HEK293T (cell line): ENCODE measurements at places on chromosomes 2 and 18.

DNA sequence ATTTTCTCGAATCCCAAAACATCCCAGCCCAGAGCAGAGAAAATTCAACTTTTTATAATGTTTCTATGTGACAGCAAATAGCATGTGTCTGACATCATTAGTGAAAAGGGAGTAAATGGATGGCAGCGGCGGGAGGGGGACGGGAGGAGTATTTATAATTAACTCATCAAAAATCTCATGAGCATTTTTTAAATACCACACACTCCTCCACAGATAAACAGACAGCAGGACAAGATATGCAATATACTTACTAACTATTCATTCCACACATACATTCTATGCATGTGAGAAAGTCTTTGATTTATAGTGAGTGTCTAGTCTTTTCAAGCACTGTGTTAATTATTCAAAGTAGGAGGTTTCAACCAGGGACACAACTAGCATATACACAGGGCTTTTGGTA is 107.6 kb downstream of the LRP2 start:
- no peak for DNase-seq

DNA sequence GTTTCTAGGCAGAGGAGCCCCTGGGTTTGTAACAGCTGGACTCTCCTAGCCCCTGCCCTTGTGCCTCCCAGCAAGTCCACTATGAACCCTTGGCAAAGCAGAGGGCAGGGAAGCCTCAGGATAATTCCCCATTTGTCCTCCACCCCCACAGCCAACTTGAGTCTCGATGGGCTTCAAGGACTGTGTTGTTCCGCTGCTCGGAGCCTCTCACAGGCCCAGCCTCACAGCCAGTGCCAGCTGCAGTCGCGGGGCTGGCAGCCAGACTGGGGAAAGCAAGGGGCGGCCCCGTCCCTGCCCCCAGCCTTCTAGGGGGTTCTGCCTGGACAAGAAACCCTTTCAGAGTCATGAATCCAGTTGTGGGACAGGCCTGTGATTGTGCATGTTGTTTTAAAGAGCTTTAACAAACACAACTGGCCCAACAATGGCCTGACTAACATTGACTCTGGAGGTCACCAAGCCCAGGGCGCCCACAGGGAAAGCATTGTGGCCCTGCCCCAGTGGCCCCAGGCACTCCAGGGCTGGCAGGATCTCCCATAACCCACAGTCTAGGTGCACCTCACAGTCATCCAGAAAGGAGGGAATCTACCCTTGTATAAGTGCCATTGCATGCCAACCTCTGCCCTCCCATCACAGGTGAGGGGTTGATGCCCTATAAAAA is 71.8 kb upstream of the DAPL1 start:
- no peak for DNase-seq

DNA sequence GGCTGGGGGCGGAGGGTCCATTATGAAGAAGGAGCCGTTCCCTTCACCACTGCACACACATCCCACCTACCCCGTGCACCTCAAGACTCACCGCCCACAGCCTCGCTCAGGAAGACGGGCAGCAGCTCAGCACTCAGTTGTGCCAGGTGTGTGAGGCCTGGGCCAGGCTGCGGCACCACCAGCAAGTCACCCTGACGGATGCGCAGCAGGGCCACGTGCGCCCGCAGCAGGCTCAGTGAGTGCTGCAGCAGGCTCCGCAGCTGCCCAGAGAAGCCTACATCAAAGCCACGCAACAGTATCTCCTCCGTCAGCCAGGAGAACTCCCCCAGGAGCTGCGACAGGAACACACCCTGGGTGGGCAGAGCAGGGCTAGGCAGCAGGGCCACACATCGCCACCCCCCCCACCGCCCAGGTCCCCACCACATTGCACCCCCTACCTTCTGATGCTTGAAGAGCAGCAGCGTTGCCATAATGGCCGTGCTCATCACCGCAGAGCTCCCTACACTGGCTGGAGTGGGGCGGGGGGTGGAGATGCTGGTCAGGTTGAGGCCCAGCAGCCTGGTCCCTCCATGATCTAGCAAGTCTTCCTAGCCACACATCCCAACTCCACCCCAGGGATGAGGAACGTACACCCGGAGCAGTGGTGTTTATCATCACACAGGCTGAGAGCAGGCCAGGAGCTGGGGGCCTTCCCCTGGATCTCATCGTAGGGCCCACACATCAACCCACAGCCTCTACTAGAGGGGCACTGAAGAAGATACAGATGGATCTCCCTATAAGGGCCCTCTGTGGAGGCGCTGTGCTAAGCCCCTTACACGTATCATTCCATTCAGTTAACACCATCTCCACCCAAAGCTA is 10.2 kb downstream of the GPAT2 start:
- DNase-seq = no peak

DNA sequence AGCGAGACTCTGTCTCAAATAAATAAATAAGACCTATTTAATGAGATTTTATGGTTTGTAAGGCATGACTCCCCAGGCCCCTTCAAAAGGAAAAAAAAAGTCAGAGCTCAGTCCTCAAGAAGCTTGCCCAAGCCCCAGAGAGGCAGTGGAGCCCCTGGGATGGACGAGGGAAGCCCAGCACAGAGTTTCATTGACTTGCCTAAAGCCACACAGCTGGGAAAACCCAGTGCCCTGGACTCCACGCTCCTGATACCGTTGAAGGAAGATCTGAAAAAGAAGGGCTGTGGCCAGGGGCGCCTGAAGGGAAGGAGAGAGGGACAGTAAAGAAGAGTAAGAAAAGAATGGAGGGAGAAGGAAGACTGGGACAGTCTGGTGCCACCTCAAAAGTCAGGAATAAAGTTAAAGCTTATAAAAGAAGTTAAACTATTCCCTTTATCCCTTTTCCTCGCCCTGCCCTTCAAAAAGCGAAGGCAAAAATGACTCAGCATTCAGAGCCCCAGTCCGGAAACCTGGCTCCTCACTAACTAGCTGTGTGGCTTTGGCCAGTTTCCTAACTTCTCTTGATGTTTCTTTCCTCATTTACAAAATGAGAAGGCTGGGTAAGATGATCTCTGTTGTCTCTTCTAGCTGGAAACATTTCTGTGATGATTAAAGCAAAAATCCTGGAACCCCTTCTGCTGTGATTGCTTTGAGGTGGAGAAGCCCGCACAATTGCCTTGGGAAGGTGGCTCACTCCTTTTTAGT is 46.7 kb downstream of the LYPD1 start:
- DNase-seq = no peak

DNA sequence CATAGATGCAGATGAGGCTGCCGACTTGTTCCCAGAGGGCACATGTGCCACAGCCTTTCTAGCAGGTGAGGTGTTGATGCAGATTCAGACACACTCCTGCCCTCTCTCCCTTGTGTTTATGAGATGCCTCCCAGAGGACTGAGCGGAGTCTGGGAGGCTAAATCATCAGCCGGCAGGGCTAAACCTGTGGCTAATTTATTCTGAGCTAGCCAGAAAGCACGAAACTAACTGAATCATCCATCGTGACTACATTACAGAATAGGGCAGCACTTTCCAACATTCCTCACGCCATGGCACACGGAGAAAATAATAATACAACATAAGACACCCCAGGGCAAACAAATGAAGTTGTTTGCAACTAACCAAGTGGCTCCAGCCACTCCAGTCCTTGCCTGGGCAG is 101.7 kb upstream of the FZD7 start:
- no peak for DNase-seq

DNA sequence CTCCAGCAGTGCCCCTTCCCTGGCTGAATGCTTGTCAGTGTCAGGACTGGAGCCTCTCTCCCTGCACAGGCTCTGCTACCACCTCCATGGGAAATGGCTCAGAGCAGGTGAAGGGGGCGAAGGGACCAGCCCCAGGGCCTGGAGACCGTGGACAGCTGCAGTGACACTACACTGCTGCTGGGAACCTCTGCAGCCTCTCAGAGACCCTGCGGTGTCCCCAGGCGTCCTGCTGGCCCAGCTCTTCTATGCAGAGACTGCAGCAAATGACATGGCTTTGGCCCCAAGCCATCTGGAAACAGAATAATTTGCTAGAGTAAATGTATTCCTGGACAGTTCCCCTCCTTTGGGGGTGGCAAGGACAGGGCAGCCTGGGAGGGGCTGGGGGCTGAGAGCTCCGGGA is 53.2 kb downstream of the CIB4 start:
- DNase-seq = no peak

- DNase-seq = no peak
These were observed 41.4 kb downstream of the DDX18 start for GRCh38 chr2:117855886-117856285.

- no peak for DNase-seq
These were observed 92.3 kb downstream of the HS1BP3 start for GRCh38 chr2:20558391-20559150.

DNA sequence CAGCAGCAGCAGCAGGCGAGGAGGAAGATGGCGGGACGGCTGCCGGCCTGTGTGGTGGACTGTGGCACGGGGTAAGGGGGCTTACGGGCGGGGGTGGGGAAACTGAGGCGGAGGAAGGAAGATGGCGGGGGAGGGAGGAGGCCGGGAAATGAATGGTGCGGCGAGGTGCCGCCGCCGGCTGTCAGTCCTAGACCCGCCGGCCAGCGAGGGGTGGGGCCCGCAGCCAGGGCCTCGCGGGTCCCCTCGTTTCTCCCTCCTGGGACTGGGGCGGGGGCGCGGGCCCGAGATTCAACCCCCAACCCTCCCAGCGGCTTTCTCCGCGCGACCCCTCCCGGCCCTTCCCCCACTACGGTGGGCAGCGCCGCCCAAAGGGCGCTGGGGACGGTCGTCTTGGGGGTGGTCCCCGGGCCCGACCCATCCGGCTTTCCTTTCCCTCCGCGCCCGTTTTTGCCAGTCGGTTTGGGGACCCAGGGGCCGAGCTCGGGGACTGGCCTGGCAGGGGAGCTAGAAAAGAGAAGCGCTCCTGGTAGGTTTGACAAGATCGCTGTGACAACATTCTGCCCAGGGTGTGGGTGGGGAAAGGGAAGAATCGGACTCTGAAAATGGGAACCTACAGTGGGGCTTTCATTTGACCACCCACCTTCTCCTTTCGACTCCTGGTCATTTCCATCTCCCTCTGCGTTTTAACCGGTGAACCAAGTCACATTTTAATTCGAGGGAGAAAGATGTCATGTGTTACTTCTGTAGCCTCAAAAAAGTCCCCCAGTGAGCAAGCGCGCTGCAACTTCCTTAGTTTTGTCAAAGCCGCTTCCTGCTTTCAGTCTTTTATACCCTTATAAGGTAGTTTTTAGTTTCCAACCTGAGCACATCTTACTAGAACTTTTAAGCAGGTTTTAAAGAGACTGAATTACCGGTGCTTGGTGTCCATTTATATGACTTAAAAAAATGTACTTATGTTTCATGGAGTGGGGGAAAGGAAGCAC is 655 bp downstream of the ACTR3 start:
- peak; percentile 15 for DNase-seq

DNA sequence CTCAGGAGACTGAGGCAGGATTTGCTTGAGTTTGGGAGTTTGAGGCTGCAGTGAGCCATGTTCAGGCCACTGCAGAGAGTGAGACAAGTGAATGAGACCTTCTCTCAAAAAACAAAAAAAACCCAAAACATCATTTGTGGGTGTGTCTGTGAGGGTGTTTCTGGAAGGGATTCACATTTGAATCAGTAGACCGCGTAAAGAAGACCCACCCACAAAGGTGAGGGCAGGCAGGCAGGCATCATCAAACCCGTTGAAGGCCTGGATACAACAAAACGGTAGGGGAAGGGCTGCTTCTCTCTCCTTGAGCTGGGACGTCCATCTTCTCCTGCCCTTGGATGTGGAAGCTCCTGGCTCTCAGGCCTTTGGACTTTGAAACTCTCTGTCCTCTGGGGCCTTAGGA is 25.4 kb downstream of the CDKL4 start:
- DNase-seq = no peak
